Muscle of back (tissue), 13 donors: ENCODE measurements at places on chromosomes 3 and 15.

- no peak for DNase-seq
Observed at GRCh38 chr3:69602112-69602511, 137.2 kb upstream of the MITF start.

GRCh38 chr3:11367143-11367693 is 95.0 kb downstream of the ATG7 start:
- DNase-seq = peak; percentile 90

DNA sequence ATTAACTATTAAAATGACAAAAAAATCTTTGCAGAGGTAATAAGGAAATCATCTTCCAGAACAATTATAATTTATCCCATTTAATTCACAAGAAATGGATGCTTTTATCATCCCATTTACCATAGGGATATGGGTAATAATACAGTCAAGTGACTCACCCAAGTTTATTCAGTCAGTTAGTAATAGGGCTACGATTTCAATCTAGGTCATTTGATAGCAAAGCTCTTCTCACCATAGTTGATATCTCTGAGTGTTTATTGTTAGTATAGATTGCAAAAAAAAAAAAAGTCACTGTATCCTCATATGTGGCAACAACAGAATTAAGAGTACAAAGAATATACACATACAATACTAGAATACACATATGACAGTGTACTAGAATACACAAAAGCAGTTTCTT is 797.1 kb downstream of the ROBO1 start:
- DNase-seq = no peak

- DNase-seq = no peak
Observed at GRCh38 chr3:167835953-167836352, 100.4 kb downstream of the SERPINI1 start.

DNA sequence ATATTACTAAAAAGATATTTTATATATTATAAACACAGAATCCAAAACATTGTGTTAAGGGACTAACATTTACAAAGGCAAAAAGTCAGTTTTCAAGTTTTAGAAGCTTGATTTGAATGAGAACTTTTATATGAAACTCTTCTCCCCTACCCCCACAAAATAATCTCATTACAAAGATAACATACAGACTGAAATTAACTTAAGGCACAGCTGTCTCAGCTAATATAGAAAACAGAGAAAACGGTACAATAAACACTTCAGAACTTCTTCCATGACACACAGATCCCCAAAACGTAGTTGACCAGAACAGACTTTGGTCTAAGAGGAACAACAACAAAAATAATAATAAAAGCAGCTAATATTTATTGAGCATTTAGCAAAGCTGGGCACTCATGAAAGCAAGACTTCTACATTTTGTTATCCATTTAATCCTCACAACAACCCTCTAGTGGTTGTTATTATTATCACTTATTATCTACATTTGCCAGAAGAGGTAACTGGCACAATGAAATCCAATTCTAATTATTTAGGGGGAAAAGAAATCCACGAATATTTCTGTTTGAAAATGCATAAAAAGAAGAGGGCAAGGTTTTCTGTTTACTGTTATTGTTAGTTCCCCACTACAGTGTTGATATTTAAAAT is 68.1 kb downstream of the PFN2 start:
- no peak for DNase-seq

GRCh38 chr15:96402403-96402802 is 71.9 kb downstream of the NR2F2 start:
- no peak for DNase-seq

- no peak for DNase-seq
Observed at GRCh38 chr3:71051893-71052687, 531.4 kb downstream of the FOXP1 start.

GRCh38 chr15:33068511-33068990 is 126.0 kb downstream of the FMN1 start:
- no peak for DNase-seq

DNA sequence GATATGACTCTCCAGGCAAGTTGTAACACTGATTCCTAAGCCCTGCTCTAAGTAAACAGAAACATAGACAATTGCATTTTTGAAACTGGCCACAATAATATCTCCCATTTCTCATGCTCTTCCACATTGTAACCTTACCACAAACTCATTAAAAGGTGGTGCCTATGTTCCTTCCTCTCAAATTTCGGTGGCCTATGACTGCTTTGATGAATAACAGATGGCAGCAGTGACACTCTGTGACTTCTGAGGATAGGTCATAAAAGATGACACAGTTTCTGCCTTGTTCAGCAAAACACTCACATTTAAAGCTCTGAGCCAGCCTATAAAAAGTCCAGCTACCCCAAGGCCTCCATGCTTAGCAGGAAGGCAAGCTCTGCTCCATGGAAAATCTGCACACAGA is 195.2 kb downstream of the EFHB start:
- no peak for DNase-seq

DNA sequence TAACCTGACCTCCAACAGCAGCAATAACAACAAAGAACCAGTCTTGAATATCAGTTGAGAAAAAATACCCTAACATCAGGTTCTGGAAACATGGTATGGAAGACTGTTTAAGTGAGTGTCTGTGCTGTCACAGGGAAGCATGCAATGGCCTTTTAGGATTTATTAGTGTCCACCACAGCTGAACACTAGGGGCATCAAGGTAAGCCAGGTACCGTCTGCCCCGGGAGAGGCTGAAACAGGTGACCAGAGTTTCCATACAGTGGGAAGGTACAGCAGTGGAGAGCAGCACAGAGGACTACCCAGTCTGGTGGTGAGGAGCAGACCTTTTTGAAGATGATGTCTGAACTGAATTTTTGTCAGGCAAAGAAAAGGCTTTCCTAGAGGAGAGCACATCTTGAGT is 18.4 kb downstream of the ZDHHC23 start:
- no peak for DNase-seq

- DNase-seq = no peak
Observed at GRCh38 chr3:88013592-88013991, 45.2 kb downstream of the CGGBP1 start.

- no peak for DNase-seq
Observed at GRCh38 chr3:174099724-174100123, 702.2 kb downstream of the NLGN1 start.

DNA sequence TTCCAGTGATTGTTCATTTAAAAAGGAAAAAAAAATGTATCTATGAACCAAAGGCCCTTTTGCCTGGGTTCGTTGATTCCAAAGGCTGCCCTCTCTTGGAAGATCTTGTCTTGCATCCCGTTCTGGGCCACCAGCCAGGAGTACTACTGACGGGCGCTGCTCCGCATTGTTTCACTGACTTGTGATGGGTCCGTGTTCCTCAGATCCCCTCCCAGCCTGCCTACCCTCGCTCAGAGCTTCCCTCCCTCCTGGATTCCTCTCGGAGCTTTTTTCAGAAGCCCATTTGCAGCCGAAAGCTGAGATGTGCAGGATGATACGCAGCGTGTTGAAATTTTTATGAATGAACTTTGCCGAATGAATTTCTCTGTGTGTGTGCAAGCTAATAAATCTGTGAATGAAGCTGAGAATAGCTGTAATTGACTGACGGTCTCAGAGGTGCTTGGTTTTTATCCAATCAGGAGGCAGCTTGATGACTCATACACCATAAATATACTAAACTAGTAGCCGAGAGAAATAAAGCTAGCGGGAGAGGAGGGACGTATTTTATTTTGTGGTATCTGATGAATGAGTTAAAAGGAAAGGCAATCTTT is at the start of gene SHC4:
Gene SHC4, minus strand, starts transcription at position 396 of the 590 bp plus-strand sequence. CDS start 904 bp downstream, outside the sequence.
- DNase-seq = peak; percentile 91

DNA sequence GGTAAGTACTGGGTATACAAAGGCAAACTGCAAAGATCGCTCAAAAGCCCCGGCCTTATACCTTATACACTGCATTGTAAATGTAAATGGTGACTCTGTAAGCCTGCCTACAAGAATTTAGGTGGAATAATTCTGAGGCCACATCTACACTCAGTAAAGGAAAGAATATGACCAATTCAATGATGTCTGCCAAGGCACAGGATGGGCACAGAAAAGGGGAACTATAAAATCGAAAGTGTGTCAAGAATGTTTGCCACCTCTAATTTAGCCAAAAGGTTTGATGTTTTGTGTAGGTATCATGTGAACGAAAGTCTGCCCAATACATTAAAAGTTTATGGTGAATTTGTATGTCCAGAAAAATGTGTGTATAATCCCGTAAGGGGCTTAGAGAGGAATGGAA is 96.1 kb downstream of the FOXP1 start:
- DNase-seq = peak; percentile 25

GRCh38 chr15:66933932-66934867 is 131.2 kb upstream of the SMAD3 start:
- no peak for DNase-seq

DNA sequence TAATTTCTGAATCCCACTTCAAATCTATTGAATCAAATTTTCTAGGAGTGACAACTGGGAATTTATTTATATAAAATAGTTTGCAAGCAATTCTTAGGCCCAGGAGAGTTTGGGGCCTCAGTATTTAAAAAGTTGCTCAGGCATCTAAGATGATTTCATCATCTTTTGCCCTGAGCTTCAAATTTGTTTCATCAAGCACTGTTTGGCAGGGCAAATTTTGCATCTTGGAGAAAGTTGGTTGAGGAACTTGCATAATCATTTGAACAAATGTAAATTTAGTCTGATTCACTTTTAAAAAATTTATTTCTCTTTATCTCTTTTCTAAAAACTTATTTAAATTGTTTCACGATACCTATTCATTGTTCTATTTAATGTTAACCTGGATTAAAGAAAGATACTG is 702.8 kb downstream of the SI start:
- no peak for DNase-seq

DNA sequence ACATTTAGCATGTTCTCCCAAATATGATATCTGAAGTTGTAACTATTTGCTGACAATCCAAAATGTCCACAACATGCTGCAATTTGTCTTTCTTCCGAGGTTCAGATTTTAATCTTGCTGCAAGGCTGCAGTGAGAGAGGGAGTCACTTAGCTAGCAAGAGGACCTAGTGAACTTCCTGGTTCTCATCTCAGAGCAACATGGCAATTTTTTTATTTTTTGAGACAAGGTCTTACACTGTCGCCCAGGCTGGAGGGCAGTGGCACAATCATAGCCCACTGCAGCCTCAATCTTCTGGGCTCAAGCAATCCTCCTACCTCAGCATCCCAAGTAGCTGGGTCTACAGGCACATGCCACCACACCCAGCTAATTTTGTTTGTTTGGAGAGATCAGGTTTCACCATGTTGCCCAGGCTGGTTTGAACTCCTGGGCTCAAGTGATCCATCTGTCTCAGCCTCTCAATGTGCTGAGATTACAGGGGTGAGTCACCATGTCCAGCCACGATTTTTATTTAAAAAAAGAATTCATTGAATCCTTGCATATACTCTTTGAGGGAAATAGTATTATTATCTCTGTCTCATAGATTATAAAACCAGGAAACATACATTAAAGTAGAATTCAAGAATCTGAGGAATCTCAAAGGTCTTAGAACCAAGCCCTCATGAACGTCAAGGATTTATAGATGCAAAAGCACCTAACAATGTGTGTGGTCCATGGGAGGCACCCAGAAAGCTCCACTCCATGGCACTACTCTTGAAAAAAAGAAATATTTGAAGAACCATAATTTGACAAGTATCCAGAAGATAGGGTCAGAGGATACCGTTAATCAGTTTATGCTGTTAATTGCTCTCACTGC is 9.1 kb downstream of the HDC start:
- no peak for DNase-seq

DNA sequence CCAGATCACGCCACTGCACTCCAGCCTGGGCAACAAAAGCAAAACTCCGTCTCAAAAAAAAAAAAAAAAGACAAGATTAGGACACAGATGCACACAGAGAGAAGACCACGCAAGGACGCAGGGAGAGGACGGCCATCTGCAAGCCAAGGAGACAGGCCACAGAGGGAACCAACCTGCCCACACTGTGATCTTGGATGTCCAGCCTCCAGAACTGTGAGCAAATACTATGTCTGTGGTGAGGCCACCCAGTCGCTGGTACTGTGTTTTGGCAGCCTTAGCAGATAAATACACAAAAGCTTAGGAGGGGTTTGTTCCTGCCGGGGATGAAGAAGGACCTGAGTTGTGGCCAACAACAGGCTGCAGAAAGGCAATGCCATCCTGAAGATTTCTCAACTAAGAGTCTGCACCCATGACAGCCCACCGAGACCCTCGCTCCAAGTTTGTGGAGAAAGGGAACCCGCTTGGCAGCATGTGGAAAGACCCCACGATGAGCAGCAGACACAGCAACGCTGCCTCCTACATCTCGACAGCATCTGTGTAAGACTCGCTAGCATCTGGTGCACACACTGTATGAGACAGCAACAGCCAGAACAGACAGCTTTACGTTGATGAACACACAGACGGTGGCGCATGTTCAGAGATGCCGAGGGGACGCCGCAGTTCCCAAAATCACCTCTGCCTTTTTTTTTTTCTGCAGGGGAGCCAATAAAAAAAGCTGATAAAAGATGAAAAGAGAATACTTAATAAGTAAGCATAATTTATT is 13.7 kb downstream of the CYFIP1 start:
- DNase-seq = no peak

DNA sequence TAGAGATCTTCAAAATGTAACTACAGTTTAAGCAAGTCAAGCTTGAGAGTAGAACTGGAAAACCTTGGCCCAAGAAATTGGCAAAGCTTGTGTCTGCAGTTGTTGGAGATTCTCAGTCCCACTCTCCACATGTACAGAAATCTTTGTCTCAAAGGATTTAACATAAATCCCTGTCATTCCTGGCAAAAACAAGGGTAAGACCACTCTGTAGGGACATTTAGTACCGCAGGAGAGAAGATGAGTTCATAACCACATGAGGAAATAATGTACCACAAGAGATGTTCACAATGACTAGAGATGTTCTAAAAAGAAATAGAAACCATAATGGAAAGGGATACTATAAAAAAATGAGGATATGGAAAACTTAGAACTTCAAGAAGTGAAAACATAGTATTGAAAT is 73.7 kb downstream of the RAB7A start:
- DNase-seq = no peak

DNA sequence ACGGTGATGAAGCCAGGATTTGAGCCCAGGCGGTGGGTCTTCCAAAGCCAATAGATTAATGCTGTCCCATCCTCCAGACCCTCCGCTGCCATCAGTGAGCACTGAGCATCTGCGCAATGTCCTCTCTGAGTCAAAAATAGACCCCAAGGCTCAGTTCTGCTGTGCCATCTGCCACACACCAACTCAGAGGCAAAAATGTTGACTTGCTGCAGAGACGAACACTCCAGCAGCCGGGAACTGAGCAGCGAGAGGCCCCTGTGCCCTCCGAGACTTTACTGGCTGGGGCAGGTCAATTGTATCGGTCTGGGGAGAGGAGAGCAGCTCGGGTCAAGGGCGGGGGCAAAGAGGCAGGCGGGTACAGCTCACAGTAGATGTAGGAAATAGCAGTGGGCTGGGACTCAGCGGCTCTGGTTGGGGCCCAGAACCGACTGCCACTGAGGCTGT is 41.5 kb upstream of the ATP2B2 start:
- DNase-seq = no peak

DNA sequence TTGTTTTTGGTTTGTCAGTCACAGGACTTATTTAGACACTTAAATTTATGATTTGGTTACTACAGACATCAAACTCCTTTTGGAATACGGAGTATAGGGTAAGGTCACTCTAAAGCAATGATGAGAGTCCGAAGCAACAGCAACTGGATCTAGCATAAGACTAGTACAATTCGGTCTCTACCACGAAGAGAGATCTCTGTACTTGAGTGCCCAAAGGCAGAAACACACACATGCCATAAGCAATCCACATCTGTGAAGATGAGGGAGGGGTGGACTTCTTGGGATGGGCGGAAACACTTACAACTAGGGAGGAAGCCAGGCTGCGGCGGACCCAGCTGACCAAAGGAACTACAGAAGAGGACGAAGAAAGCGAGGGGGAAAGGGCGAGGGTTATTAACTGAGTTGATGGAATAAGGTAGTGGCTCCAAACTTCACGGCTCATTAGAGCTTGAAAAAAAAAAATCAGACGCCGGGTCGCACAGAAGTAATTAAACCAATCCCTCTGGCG is 595 bp downstream of the DPH6 start:
- peak; percentile 88 for DNase-seq

GRCh38 chr15:77144492-77145070 is 73.7 kb upstream of the TSPAN3 start:
- peak; percentile 52 for DNase-seq
